Osteoblast (primary cell): ENCODE measurements at places on chromosomes 16 and 17.

- no peaks in the 10 kb centered on the region for H3K27me3 ChIP-seq
- peak overlapping the region; percentile 61 for H3K27ac ChIP-seq
- peaks cover 70% of the 10 kb centered on the region for H3K36me3 ChIP-seq
- peaks cover 12% of the 10 kb centered on the region for H3K4me1 ChIP-seq
Observed at GRCh38 chr17:76054112-76054476, 18.2 kb downstream of the SRP68 start.

DNA sequence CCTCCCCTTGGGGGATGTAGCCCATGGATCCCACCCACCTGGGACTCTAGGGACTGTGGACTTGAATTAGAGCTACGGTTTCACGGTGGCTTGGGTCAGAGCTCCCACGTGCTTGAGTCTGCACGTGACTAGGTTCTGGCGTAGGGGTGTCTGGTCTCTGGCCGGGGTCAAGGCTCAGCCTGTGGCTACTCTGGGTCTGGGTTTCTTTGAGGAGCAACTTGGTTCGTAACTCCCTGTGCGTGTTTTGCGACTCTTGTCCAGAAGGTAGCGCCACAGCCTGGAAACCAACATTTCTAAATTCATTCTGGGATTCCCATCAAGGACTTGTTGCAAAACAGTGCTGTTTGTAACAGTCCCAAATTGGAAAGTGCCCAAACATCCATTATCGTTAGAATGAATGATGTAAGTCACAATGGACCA lies 470 bp upstream of the GGT6 start:
- DNase-seq, result peak; percentile 80
- H3K27ac ChIP-seq, result no peak overlapping the region
- no peaks in the 10 kb centered on the region for H3K27me3 ChIP-seq
- peaks cover 8% of the 10 kb centered on the region for H3K4me1 ChIP-seq

- no peak overlapping the region for H3K4me3 ChIP-seq
- peak; percentile 58 for DNase-seq
- no peaks in the 10 kb centered on the region for H3K36me3 ChIP-seq
Observed at GRCh38 chr17:74059479-74060240, 143.8 kb upstream of the RPL38 start.

DNA sequence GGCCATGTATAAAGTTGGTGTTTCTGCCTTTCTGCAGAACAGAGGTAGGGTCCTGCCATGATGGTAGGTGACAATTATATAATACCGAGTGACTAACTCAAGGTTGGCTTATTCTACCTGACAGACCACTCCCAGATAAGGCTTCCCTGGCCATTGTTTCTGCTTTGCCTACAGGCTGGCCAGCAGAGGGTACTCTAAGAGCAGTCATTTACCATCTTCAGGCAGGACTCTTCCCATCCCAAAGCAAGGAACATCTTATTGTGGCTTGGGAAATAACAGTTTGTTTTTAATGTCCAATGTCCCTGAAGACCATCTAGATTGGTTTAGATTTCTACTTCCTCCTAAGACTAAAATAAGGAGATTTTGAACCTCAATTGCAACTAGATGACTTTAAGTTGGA lies 74.1 kb downstream of the SNX11 start:
- peaks cover under 1% of the 10 kb centered on the region for H3K4me1 ChIP-seq
- DNase-seq, result no peak
- H3K27ac ChIP-seq, result no peak overlapping the region
- no peak overlapping the region for H3K4me3 ChIP-seq
- H3K27me3 ChIP-seq, result peaks cover 64% of the 10 kb centered on the region

DNA sequence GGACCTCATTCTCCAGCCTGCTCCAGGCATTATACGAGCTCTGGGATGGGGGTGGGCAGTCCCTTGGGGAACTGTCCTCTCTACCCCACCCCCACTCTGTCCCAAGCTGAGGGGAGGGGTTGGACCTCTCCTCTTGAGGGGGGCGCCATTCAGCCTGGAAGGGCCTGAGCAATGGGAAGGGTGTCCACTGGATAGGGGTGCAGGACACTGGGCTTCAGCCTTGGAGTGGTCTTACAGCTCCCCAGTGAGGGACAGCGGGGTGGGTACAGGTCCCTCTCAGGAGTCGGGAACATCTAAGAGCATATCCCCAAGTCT lies 9.5 kb upstream of the CBX8 start:
- H3K4me1 ChIP-seq, result no peaks in the 10 kb centered on the region
- H3K27ac ChIP-seq, result no peak overlapping the region

DNA sequence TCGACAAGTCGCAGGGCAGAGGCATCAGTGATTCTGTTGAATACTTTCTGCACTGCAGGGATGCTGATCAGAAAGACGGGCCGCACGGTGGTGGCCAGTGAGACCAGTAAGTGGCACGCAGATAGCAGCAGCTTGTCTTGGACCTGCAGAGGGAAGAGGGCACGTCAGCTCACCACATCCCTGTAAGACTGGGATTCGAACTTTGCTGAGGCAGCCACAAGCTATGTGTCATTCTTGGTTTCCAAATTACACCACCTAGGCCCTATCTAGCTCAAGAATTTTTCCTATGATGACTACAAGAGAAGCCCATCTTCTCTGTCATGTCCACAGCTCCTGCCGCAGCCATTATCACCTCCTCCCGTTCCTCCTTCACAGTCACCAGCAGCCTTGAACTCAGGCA lies 49.4 kb upstream of the GSG1L start:
- no peaks in the 10 kb centered on the region for H3K27me3 ChIP-seq
- H3K4me3 ChIP-seq, result no peak overlapping the region
- H3K27ac ChIP-seq, result no peak overlapping the region
- peaks cover 86% of the 10 kb centered on the region for H3K36me3 ChIP-seq

DNA sequence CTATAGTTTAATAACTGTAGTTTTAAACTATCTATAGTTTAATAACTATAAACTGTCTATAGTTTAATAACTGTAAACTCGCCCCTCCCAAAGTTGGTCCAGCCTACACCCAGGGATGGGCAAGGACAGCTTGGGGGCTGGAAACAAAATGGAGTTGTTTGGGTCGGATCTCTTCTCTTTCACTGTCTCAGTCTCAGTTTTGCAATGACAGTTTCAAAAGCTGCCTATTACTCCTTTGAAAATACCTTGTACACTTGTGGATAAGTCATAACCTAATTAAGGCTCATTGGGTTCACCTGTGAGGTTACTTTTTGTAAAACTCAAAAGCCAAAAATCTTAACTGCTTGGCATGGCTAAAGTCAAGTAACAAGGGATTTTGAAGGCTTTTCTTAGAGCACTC lies 31.4 kb downstream of the C16orf54 start:
- no peaks in the 10 kb centered on the region for H3K36me3 ChIP-seq
- peaks cover 8% of the 10 kb centered on the region for H3K4me1 ChIP-seq
- H3K27me3 ChIP-seq, result peaks cover 8% of the 10 kb centered on the region
- no peak overlapping the region for H3K27ac ChIP-seq
- H3K4me3 ChIP-seq, result no peak overlapping the region
- DNase-seq, result no peak

DNA sequence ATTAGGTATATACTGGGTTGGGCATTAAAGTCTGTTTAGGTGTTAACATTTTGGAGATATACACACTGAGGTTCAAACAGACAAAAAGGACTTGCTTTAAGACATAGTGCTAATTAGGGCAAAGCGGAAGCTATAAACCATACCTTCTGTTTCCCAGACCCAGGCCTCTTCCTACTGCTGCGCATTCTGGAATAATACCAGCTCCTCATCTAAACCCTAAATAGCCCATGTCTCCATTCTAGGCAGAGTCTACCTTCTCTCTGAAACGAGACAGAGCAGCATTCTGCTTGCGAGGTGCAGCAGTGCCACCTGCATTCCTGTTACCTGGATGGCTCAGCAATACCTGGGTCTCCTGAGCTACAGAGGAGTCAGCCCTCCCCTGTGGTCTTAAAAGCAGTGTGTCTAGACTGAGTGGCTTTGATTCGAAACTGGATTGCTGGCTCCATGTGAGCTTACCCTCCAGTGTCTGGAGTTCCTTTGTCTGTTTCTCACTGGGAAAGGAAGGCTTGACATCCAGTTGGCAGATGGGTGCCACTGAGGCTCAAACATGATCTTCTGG lies 6.4 kb downstream of the YPEL2 start:
- no peak overlapping the region for H3K27ac ChIP-seq
- H3K4me3 ChIP-seq, result no peak overlapping the region
- no peaks in the 10 kb centered on the region for H3K36me3 ChIP-seq
- no peaks in the 10 kb centered on the region for H3K27me3 ChIP-seq

- H3K4me3 ChIP-seq, result no peak overlapping the region
- H3K27ac ChIP-seq, result no peak overlapping the region
- H3K27me3 ChIP-seq, result no peaks in the 10 kb centered on the region
- H3K36me3 ChIP-seq, result no peaks in the 10 kb centered on the region
- H3K4me1 ChIP-seq, result peaks cover 18% of the 10 kb centered on the region
Observed at GRCh38 chr16:80122115-80122514, 418.7 kb upstream of the DYNLRB2 start.

GRCh38 chr16:70429888-70430666 lies 8.8 kb downstream of the ST3GAL2 start:
- DNase-seq, result peak; percentile 48
- peaks cover 48% of the 10 kb centered on the region for H3K4me1 ChIP-seq
- H3K27ac ChIP-seq, result peak overlapping the region; percentile 35
- H3K36me3 ChIP-seq, result peaks cover 5% of the 10 kb centered on the region
- H3K4me3 ChIP-seq, result no peak overlapping the region
